A549 treated with CORT108297 at 1 μM for 4 hours (cell line): ENCODE measurements at places on chromosomes 12 and 14. TPM values are rescaled to one million over a fixed set of nuclear protein-coding genes. Genes with fewer than 3 reads are reported as not detected.

The CLEC7A gene
- total RNA-seq, result not detected in 5 replicates

The LRRC9 gene
- total RNA-seq, result not detected in 5 replicates

The LALBA gene
- total RNA-seq, result not detected in 5 replicates

The KRT82 gene
- total RNA-seq, result not detected in 5 replicates
